ENCODE measurements at places on chromosomes 4 and X.

DNA sequence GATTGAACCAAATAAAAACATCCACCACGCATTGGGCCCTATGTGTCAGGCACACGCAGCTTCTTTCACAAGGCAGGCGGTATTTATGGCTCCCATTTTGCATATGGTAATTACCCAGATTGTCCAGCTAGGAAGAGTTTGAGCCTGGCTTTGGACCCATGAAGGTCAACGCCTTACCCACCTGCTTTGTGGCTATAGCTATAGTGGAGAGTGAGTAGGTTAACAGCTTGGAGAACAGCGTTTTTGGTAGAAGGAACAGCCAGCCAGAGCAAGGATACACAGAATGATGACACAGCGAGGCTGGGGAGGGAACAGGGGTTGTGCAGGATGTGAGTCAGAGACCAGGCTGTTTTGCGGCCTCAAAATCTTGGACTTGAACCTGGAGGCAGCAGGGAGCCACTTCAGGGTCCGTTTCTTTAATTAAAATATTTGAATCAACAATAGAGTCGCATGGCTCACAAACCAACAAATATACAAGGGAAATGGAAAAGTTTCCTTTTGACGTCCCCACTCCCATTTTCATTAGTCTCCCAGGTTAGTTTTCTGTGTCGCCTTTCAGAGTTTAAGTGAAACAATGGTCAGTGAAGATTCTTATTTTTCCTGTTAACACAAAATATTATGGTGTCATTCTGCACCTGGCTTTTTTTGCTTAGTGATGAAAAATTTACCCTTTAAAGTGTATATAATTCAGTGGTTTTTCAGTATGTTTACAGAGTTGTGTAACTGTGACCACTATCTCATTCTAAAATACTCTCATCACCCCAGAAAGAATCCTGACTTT is 118.2 kb upstream of the STX18 start:
- no peak for DNase-seq

- no peak for DNase-seq
Measured at GRCh38 chr4:54823616-54824015, 165.9 kb downstream of the KIT start.

DNA sequence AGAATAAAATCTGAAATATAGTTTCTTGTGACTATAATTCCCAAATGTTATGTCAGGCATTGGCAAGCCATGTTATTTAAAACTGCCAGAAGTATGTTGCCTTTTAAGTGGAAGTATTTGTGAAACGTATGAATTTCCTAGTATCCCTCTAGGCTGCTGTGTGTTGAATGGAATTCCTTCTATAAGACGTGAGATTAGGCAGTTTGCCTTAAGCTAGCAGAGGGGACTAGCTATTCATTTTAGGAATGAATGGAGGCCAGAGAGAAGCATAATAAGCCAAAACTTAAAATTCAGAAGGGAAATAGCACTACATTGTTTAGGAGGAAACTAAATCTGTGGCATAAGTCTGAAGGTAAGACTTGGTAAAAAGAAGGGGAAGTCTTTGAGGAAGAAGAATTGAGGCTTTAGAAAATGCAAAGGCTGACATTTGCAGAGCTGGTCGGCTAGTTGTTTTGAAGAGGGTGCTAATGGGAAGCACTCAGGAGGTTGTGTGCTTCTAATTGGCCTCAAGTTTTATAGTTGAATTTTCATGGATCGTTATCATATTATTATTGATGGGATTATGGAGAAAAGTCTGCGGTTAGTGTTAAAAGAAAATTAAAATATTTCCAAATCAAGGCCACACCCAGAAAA is 57.1 kb downstream of the TMEM131L start:
- no peak for DNase-seq

DNA sequence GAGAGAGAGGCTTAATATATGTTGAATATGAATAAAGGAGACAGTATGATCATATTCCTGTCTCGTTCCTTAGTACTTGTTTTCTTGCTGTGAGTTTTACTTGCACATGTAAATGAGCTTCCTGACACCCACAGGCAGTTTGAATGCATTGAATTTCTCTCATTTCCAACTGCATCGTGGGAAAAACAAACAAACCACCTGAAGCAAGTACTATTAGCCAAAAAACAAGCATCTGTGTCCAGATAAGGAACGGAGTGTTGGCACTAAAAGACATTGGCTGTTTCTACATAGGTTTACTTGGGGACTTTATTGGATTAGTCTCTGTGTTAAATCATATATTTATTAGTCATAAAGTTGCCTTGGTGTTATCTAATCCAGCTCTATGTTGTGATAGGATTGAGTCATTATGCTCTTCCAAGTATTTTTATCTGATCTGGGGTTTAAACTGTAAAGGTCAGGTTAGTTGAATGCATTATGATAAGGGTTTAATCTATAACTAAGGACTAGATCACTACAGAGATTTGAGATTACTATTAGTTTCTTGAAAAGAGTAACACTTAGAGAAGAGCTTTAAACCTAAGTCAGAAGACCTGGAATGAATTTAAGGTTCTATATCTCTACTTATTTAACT is 339.0 kb upstream of the SPANXN4 start:
- DNase-seq, result no peak

DNA sequence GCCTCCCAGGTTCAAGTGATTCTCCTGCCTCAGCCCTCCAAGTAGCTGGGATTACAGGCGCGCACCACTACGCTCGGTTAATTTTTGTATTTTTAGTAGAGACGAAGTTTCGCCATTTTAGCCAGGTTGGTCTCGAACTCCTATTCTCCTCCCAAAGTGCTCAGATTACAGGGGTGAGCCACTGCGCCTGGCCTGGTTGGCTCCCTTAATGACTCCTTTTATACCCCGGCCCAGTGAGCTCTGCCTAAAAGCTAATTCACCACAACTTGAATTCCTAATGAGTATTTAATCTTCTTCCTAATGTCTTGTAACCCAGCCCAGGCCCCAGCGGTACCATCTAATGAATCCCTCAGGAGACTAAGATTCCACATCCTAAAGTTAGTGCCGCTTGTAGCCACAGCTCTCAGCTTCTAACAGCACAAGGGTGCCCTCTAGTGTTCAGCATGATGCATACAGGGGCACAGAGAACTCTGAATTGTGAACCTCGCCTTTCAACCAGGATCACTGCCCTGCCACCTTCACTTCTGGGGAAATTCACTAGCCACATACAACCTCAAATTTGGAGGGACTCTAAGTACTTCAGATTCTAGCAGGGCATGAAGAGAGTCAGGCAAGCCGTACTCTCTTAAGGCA is 89.5 kb downstream of the OR13H1 start:
- peak; percentile 41 for DNase-seq

GRCh38 chr4:1991596-1992434 is 17.0 kb downstream of the NELFA start:
- no peak for DNase-seq

DNA sequence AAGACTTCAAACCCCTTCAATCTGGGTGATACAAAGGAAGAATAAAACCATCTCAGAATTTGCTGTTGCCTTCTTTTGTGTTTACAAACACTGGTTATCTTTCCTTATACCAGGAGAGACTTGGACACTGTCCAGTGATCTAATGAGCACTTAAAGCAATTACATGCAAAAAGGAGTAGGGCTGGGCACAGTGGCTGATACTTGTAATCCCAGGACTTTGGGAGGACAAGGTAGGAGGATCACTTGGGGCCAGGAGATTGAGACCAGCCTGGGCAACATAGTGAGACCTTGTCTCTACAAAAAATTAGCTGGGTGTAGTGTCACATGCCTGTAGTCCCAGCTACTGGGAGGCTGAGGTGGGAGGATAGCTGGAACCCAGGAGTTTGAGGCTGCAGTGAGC is 95.7 kb upstream of the DRD5 start:
- DNase-seq, result no peak

GRCh38 chr4:127449449-127449848 is 183.3 kb upstream of the INTU start:
- no peak for DNase-seq

DNA sequence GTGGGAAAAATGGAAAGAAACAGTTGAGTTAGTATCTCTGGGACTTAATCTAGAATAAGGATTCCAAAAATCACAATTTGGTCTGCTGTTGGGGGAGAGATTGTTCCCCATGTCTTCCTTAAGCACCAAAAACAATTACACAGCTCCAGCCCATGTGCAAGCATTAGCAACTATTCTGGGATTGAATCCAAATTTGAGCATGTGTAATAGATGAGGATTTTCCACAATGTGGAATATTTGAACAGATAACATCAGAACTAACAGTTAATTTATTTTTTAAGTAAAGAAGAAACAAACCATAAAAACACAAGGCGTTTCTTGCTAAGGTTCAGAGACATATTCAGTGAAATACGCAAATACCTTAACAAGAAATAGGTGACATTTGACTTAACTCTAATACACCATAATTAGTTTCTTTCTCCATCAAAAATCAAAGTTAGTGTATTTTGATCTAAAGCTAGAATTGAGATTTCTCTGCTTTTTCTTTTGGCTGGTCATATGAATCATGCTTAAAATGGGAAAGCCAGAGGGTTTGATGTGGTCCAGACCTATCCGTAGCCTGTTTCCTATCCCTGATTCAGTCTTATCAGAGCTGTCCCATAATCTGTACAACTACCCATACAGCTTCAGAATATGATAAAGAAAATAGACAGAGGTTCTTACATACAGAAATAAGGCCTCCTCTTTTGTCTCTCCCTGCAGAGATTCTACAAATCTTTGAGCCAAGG is 413.4 kb downstream of the PACRGL start:
- DNase-seq, result no peak
